Esophagus squamous epithelium (tissue), 5 donors: ENCODE measurements at places on chromosomes 3 and 15. TPM values are rescaled to one million over a fixed set of nuclear protein-coding genes. Genes with fewer than 3 reads are reported as not detected.

DNA sequence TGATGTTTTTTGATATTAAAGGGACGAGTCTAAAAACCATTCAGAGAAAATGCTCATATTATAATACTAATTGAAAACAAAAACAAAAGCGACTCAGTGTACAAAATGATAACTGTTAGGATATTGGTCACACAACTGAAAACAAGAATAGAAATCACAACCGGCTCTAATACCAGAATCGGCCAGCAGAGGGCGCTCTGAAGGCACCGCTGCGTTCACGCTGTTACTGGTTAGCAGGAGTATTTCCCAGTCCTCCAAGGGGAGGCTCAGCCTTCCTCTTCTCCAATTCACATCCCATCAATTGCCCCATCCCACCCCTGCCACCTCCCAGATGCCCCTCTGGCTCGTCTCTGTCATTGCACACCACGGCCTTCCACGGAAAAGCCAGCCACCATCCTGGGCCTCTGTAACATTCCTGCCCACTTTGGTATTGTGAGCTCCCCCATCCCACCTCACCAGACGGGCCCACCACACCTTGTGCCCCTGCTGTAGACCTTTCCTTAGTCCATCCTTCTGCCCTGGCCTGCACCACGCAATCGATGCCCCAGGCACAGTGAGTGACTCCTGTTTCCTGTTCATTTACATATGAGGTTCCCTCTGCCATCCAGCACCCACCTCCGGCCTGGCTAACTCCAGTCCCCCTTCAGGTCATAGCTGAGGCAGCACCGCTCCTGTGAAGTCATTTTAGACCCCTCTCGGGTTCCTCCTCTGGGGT is 8.5 kb downstream of the FAM107A start:
- DNase-seq: peak; percentile 9

Gene BDH1
- total RNA-seq: 45.4 TPM

Gene PRICKLE2
- total RNA-seq: 6.8 TPM

Gene ITIH4
- 0.22 TPM for total RNA-seq

GRCh38 chr3:34683851-34684250 is 885.4 kb downstream of the PDCD6IP start:
- no peak for DNase-seq

DNA sequence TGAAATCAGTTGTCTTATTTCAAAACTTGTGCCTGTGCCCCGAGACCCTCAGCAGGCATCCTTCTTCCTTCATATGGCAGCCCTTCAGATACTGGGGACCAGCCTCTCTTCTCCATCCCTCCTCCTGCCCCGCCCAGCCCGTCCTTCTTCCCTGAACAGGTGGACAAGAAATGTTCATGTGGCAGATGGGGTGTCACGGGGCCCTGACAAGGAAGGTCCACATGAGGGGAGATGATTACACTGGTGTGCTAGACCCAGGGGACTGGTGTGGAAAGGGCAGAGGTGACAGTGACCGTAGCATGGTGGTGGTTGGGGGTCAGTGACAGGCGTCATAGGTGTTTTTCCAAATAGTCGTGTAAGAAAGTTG is 150.9 kb downstream of the CHDH start:
- no peak for DNase-seq

GRCh38 chr3:136192831-136193230 is 3.3 kb downstream of the MSL2 start:
- no peak for DNase-seq

DNA sequence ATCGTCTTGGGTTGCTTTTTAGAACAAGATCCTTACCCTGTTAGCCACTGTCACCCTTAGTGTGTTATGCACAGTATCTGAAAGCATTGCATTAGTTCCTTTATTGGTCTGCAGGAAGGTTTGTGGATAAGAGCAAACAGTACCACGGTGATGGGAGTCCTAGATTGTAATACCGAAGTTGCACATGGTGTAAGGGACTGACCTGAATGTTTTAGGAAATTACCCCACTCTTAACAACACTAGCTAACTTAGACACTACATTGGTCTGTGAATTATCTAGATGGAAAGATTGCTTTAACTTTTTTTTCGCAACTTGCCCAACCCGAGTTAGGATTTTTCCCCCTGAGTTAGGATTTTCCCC is 1.3 kb downstream of the STT3B start:
- DNase-seq: no peak

DNA sequence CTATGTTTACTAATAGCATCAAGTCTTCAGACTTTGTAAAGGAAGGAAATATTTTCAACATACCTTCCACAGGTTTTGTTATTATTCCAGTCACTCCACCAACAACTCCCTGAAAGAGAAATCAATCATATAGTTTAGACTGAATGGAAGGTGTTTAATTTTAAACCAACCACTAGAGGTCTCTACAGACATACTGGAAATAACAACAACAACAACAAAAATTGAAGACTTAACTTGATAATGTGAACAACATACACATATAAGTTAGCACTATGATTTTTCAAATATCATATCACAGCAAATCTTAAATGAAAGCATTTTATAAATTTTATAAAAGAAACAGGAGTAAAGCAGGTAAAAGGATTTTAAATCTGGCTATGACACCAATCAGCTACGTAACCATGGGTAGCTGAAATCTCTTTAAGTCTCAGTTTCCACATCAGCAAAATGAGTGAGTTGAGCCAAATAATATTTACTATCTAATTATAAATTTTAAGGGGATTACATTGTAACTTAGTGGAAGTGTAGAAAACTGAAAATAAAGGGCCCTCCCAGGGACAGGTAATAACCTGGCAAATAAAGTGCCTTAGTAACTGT is 188.2 kb downstream of the VPS13C start:
- DNase-seq: no peak

DNA sequence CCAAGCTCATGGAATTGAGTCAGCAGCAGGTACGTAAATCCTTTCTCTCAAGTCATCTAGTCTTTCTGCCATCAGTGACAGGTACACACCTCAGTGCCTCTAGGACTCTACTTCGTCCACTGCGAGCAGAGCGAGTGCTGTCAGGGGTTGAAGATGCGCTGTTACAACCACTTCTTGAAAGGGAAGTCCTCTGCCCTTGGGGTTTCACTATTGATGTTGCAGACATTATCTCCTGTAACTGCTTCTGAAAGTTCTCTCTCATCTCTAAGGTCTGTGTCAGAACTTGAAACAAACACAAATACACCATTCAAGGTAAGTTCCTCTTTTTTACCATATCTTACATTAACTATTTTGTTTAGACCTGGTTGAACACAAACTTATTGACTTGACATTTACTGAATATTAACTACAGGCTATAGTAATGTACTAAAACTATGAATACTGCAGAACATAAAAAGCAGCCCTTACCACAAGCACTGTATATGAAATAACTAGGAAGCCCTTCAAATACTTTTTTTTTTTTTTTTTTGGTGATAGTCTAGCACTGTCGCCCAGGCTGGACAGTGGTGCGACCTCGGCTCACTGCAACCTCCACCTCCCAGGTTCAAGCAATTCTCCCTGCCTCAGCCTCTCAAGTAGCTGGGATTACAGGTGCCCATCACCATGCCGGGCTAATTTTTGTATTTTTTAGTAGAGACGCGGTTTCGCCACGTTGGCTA is 41.5 kb downstream of the TOPBP1 start:
- no peak for DNase-seq

Gene CACNA2D2
- not detected for total RNA-seq

Gene PIERCE2
- total RNA-seq: not detected

DNA sequence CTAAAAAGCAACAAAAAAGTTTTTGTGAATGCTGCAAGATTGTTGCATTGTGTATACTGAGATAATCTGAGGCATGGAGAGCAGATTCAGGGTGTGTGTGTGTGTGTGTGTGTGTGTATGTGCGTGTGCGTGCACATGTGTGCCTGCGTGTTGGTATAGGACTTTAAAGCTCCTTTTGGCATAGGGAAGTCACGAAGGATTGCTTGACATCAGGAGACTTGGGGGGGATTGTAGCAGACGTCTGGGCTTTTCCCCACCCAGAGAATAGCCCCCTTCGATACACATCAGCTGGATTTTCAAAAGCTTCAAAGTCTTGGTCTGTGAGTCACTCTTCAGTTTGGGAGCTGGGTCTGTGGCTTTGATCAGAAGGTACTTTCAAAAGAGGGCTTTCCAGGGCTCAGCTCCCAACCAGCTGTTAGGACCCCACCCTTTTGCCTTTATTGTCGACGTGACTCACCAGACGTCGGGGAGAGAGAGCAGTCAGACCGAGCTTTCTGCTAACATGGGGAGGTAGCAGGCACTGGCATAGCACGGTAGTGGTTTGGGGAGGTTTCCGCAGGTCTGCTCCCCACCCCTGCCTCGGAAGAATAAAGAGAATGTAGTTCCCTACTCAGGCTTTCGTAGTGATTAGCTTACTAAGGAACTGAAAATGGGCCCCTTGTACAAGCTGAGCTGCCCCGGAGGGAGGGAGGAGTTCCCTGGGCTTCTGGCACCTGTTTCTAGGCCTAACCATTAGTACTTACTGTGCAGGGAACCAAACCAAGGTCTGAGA is 4.7 kb downstream of the BHLHE40 start:
- peak; percentile 62 for DNase-seq

DNA sequence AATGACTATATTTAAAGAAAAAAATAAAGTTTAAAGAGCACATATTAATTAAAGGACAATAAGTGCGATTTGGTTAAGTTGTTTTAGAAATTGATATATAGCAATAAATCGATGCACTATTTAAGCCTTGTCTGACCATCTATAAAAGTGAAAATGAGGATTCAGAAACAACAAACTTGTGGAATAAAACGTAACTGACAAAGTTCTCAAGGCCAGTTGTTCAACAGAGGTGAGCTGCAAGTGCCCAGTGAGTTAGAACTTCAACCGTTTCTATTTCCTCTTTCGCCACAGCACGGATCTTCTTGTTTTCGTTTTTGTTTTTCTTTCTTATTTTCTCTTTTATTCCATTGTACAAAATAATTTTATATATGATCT is 724.9 kb upstream of the ARRDC4 start:
- DNase-seq: no peak

DNA sequence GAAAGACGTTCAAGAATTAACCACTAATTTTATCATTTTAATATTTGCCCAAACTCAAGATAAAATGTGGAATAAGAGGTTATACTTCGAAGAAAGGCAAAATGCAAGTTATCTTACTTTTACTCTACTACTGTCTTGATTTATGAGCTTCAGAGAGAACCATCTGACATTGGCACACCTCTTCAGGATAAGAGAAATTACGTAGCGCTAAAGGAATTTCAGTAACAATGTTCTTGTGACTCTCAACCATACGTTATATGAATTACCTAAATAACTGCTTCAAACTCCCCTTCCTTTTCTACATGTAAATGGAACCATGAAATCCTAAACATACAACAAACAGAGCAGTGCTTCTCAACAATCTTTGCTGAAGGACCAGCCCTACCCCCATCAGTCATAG is 96.8 kb downstream of the ZNF385D start:
- no peak for DNase-seq

Gene FAM81A
- total RNA-seq: 2.8 TPM

DNA sequence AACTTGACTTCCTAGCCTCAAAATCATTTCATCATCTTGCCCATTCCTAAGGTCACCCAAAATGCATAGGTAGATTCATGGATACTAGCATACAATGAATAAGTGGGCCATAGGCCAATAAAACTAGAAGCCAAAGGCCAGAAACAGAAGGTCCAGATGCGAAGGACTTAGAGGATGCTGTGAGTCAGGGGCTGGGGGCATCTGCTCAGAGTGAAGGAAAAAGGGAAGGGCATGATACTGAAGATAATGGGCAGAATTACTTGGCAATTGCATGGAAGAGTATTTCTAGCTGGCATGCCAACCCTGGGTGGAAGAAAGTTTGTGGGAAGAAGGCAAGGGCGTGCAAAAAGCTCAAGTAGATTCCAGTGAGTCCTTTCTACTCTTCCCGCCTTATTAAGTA is 27.5 kb downstream of the ILDR1 start:
- DNase-seq: no peak

DNA sequence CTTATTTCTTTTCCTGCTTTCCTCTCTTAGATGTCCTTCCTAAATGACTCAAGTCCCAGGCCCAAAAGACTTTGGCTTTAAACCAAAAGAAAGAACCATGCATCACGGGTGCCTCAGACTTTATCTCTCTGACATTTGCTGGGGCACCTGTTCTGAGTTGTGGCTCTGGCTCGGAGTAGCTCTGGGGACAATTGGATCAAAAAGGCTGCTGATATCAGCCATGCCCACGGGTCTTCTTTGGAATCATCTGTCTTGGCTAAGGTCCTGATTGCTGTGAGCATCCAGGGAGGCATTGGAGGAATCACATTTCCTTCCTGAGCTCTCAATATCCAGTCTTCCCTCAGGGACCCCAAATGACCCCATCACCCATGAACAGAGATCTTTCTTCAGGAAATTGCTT is 59.9 kb downstream of the CLSTN2 start:
- no peak for DNase-seq

DNA sequence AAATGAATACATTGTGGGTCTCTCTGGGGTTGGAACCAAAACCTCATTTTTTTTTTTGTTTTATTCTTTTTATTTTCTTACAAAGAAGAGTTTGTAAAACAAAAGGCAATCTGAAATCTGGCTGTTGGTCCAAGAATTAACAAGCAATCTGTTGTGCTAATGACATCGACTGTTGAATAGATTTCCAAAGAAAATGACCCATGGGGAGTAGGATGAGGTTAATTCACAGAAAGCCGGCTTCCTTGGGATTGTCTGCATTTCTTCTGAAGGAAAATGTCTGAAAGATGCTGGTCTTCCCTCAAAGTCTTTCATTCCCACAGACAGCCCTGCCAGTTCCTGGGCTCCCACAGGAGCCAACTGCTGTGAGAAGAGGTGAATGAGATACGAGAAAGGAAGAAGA is 92.9 kb downstream of the LRRC3B start:
- no peak for DNase-seq

Gene SOX14
- total RNA-seq: not detected

GRCh38 chr3:7190095-7190494 is 329.2 kb downstream of the GRM7 start:
- DNase-seq: no peak

- DNase-seq: no peak
Measured at GRCh38 chr15:89375093-89376005, 40.7 kb upstream of the POLG start.

DNA sequence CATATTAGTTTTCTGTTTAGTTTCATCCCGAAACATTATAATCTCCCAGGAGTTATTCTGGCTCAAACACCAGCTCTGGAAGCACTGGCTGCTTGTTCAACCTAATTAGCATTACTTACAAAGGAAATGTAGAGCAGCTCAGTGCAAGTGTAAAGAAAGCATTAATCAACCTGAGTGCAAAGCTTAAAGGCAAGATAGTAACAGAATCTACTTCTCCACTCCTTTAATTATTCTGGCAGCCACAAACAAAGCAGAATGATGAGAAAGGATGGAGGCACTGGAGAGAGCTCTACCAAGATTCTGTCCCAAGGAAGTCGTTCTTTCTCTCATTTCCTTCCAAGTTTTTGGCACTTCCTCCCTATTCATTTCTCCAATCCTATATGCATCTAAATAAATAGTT is 1384.0 kb downstream of the ZPLD1 start:
- DNase-seq: no peak

DNA sequence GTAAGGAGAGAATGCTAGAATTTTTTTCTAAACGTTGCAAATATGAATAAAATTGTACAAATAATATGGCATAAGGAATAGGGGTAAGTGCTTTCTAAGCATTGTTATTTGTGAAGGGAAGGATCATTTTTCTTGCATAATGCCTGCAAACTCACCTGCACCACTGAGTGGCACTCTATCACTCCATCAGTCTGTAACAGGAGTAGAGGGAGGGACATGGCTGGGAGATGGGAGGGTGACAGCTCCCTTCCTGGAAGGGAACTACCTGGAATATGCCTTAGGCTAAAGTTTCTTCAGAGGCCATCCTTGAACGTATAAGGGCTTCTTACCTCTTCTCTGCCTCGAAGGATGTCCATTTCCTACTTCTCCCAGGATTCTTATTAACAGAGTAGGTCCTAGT is 3.0 kb downstream of the NAALADL2 start:
- no peak for DNase-seq
